ENCODE measurements at places on chromosomes 2 and 18. TPM values are rescaled to one million over a fixed set of nuclear protein-coding genes. Genes with fewer than 3 reads are reported as not detected.

GRCh38 chr2:175935289-175936181 lies 66.5 kb downstream of the LNPK start:
- no peak for DNase-seq

GRCh38 chr2:155975734-155976133 lies 356.8 kb downstream of the NR4A2 start:
- no peak for DNase-seq

- DNase-seq, result no peak
These were observed 266.3 kb downstream of the SATB2 start for GRCh38 chr2:199191461-199191860.

- DNase-seq, result no peak
These were observed 1234.0 kb upstream of the ZEB2 start for GRCh38 chr2:145753966-145754365.

- no peak for DNase-seq
These were observed 88.1 kb downstream of the TTC27 start for GRCh38 chr2:32715981-32716380.

DNA sequence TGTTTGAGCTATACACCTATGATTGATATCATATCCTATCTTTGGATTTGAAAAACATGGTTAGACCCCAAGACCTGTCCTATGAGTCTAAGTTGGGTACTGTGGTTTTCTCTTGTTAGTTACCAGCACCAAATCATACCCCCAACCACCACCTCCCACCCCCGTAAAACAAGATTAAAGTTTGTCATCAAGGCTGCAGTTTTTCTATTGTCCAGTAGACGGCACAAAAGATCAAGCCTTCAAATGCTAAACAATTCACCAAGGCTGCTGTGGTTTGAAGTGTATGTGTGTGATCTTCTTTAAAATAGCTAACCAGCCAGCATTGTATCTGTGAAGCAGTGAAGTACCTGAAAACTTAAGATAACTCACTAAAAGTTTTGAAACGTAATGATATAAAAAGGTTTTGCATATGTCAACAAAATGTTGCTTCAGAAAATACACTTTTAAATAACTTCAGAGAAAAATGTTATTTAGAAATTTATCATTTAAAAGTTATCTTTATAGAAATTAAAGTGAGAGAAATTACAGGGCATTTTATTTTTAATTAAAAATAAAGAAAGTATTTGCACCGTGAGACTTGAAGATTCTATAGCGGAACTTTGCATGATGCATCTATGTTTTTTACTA lies 5.8 kb upstream of the MEIS1 start:
- no peak for DNase-seq

DNA sequence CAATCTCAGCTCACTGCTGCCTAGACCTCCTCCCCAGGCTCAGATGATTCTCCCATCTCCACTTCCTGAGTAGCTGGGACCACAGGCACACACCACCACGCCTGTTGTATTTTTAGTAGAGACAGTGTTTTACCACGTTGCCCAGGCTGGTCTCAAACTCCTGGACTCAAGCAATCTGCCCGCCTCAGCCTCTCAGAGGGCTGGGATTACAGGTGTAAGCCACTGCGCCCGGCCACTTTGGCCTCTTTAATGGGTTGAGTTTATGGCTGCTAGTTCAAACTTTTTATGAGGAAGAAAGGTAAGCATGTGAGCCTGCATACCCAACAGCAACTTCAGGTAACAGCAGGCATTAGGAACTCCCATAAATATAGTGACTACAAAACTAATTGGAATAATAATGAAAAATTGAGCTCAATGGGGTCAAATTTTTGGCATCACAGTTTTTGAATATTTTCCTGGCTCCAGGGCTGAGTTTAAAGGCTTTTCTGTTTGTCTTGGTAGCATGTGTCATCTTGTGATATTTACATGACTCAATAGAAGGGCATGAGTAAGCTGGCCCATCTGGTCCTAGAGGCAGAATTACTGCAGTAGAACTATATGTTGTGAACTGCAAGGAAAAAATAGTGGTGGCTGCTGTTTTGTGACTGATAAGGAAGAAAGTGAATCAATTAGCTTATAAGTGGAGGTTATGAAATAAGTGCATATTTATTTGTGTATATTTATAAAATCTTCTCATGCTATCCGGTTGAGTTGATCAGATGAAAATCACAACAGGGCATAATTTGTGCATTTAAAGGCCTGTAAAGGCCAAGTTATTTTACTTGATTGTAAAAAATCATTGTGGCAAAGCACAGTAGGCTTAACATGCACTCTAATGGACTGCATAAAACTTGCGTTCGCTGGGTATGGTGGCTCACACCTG lies 24.8 kb downstream of the GALM start:
- DNase-seq, result no peak

DNA sequence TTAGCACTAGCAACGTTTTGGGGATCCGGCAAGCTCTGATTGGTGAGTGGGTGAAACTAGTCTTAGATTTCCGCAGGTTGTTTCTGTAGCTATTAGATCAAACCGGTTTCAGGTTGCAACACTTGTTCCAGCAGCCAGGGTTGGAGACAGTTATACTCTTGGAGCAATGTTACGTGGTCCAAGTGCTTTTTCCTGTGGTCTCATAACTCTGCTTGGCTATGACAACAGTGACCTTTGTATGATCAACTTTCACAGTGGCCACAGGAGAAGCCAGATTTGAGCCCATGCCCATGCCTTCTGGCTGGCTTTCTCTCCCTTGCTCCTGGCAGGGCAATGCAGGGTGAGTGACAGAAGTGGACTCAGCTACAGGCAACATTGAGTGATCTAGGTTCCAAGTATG lies 84.5 kb upstream of the TAF1B start:
- DNase-seq, result no peak

DNA sequence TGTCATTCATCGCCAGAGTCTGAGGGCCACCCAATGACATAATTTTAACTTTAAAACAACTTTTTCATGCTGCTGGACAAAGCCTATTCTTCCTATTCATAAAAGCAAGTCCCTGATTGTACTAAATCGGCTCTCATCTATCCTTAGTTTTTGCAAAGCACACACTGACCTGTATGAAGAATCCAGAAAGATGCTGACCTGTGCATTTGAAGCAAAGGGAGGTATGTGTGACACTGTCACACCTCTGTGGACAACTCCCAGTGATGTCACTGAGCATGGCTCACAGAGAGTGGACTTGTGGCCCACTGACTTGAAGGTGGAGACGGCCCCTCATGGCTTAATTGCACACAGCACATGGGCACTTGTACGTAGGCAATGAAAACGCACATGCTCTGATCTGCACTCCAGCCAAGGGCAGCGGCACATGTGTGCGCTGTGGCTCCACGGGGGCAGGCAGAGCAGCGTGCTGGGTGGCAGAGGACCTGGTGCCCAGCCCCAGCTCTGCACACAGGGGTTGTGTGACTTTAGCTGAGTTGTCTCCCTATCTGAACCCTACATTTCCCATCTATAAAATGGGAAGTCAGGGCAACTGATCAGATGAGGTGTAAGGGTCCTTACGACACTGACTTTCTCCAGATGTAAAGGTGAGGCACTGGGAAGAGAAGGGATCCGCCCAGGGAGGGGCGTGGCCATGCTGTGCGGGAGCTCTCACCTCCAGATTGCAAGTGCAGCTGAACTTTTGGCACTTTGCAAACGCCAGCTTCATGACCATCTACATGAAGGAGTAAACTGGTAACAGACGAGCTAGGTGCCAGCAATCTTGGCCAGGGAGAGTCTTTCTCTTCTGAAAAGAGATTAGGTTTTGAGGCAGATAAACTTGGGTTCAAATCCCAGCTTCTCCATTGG lies 14.3 kb upstream of the ODC1 start:
- DNase-seq, result no peak

- DNase-seq, result no peak
These were observed 41.8 kb downstream of the NCK2 start for GRCh38 chr2:105786231-105787230.

GRCh38 chr2:65033178-65033577 lies 23.0 kb upstream of the CEP68 start:
- no peak for DNase-seq

DNA sequence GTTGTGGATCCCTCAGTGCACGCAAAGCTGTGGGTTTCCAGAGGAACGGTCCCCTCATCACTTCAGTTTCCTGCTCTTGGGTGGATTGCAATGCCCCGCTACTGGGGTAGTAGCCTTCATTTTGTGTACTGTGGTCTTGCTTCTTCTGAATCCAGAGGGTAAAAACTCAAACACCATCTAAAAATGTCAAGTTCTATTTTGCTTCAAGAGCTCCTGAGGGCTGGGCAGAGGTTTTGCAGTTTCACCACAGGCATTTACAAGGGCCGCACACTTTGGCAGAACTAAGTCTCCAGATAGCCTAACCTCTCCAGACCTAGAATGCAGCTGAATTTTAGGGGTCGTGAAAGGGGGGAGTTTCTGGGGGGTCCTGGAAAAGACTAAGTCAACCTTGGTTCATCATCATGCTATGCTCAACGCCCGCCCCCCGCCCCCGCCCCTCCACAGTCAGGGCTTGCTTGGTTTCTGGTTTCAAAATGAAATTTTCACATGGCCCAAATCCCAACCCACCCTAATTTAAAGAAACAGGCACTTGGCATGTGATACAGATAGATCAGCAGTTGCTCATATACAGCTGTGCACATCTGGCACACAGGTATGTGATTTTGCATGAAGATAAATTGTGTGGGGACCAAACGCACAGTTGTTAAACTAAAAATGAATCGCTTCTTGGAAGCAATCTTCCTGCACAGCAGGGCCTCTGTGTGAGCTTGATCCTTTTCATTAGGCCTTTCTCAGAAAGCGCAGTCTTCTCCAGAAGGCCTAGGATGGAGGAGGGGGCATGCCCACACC lies 329.6 kb downstream of the OSR1 start:
- no peak for DNase-seq

- no peak for DNase-seq
These were observed 72.5 kb upstream of the ID2 start for GRCh38 chr2:8609357-8609811.

IL1F10 gene
- total RNA-seq, result not detected

HOXD8 gene
- not detected for total RNA-seq

CHRND gene
- not detected for total RNA-seq

KIF1A gene
- total RNA-seq, result not detected

MOCOS gene
- total RNA-seq, result 0.08 TPM

MYL12B gene
- 184 TPM for total RNA-seq

DQX1 gene
- total RNA-seq, result 0.81 TPM

RUFY4 gene
- total RNA-seq, result 1.5 TPM

RBKS gene
- total RNA-seq, result 1.8 TPM

LINC00305 gene
- not detected for total RNA-seq

STAT4 gene
- total RNA-seq, result 137 TPM

RAD51AP2 gene
- total RNA-seq, result not detected
